ENCODE measurements at places on chromosomes 7 and 10.
A peak's percentile ranks its signal among the peaks of the same experiment; 100 is the strongest.

GRCh38 chr10:28020080-28020860, 21.4 kb upstream of the ODAD2 start:
- no peak for DNase-seq

DNA sequence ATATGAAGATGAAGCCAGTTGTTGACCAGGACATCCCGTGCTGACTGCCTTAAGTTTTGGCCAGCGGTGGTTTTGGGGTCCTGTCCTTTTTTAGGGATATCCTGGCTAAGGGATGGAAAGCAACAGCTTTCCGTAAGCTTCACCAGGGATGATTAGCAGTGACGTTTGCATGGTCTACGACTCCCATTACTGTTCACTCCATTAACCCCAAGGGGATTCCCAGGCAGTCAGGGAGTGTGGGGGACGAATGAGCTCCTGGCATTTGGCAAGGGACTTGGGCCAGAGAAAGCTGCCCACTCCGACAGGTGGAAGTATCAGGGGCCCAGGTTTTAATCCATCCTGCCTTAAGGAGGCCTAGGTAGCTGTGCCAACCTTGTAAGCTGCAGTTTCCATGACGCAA, 66.8 kb downstream of the ITGB1 start:
- no peak for DNase-seq

DNA sequence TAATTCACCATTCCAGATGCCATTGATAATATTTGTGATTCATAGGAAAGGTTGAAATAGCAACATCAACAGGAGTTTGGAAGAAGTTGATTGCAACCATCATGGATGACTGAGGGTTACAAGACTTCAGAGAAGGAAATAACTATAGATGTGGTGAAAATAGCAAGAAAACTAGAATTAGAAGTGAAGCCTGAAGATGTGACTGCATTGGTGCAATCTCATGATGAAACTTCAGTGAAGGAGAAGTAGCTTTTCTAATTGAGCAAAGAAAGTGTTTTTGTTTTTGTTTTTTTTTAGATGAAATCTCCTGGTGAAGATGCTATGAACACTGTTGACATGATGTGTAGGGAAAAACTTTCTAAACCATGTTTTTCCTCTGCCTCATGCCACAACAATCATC, 18.7 kb upstream of the CD36 start:
- no peak for DNase-seq

- peak; percentile 23 for DNase-seq
These were observed 50.6 kb downstream of the PWWP2B start for GRCh38 chr10:132447446-132448247.

- no peak for DNase-seq
These were observed 763.3 kb downstream of the SORCS1 start for GRCh38 chr10:106401161-106401560.

DNA sequence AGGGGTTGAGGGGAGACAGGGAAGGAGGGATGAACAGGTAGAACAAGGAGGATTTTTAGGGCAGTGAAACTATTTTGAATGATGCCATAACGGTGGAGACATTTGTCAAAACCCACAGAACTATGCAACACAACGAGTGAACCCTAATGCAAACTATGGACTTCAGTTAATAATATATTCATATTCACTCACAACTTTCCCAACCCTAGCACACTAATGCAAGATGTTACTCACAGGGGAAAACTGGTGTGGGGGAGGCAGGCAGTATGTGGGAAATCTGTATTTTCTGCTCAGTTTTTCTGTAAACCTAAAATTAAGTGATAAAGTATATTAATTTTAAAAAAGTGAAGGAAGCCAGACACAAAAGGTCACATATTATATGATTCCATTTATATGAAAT, 17.3 kb downstream of the GNA12 start:
- DNase-seq: no peak
